ENCODE measurements at places on chromosomes 1 and 21.

GRCh38 chr1:160739098-160739511 is at the start of gene SLAMF7:
TSS of gene SLAMF7 (plus strand) at chr1:160739247. CDS start at chr1:160739302, 55 bp downstream.
- DNase-seq: no peak

DNA sequence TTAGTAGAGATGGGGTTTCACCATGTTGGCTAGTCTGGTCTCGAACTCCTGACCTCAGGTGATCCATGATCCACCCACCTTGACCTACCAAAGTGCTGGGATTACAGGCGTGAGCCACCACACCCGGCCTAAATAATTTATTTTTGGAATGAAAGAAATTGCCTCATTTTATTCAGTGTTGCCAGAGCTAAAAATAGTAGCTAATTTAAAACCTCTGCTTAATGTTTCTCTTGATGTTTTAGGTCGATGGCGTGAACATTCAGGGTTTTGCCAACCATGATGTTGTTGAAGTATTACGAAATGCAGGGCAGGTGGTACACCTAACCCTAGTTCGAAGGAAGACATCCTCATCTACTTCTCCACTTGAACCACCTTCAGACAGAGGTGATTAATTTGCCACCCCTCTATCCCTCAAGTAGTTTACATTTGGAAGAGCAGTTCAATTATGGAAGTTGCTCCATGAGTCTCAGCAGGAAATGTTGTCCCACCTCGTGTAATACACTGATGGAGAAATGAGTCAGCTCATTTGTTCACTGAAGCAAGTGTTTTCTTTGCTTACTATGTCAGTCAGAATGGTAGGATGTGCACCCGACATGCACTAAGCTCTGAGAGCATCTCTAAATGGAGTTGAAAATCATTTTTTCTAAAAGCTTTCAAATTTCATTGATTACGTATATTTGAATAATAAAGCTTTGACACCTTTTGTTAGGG is 54.9 kb downstream of the PATJ start:
- DNase-seq: no peak

DNA sequence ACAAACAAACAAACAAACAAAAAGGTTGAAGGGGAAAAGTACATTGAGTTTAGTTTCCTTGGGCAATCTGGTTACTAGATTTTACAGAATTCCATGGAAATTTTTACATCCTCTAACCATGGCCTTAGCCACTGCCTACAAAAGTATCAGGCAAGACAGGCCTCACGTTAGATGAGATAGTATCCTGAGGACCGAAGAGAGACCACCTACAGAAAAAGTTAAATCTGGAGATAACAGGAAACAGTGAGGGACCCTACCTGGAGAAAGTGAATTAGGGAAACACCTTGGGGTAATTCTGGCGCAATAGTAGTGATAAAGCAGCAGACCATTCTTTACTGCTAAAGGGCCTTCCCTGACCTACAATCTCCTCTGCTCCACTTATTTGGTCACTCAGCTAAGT is 8.7 kb downstream of the RAB29 start:
- no peak for DNase-seq

GRCh38 chr21:38284216-38284615 is 27.4 kb downstream of the KCNJ15 start:
- DNase-seq: no peak

DNA sequence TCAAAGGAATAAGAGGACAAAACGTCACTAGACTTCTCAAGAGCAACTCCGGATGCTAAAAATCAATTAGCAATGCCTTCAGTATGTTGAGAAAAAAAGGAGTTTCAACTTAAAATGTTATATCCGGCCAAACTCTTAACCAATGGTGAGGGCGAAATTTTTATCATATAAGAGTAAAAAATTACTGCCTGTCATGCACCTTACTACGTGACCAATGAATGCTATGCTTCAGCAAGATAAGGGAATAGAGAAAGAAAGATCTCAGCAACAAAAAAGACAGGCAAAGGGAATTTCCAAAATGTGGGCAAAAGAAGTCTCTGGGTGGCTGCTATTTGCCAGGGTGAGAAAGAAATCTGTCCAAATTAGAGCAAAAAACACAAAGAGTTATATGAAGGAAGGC is 47.4 kb upstream of the LRRC7 start:
- DNase-seq: no peak

GRCh38 chr1:225735252-225736149 is 42.1 kb upstream of the SRP9 start:
- peak; percentile 57 for DNase-seq

- no peak for DNase-seq
Measured at GRCh38 chr1:51583532-51583931, 33.4 kb upstream of the OSBPL9 start.

GRCh38 chr1:21922090-21923013 is 14.8 kb downstream of the HSPG2 start:
- no peak for DNase-seq

GRCh38 chr1:46190539-46190938 is 7.7 kb downstream of the POMGNT1 start:
- DNase-seq: no peak

DNA sequence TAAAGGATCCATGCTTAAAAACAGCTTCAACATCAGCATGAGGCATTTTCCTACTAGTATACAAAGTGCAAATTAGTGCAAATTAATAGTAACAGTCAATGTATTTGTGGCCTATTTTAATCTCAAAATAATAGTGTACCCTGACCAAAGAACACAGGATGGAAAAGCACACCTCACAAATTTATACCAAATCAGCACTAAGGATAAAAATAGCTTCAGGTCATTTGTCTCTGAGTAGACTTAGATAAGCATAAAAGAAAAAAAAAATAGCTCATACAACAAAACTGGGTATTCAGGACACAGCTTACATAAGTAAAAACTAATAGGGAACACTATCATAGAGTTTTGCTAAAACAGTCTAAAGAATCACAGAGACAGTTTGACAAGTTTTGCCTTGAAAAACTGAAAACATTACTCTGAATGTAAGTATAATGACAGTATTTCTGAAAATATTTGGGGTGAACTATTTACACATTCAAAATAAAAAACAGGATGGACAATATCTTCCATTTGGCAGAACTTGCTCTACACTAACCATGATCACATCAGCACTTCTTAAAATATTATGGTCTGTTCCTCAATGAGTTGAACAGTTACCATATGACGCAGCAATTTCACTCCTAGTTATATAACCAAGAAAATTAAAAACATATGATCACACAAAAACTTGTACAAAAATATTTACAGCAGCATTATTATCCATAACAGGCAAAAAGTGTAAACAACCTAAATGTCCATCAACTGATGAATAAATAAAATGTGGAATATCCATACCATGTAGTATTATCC is 46.3 kb downstream of the RNF115 start:
- DNase-seq: no peak

DNA sequence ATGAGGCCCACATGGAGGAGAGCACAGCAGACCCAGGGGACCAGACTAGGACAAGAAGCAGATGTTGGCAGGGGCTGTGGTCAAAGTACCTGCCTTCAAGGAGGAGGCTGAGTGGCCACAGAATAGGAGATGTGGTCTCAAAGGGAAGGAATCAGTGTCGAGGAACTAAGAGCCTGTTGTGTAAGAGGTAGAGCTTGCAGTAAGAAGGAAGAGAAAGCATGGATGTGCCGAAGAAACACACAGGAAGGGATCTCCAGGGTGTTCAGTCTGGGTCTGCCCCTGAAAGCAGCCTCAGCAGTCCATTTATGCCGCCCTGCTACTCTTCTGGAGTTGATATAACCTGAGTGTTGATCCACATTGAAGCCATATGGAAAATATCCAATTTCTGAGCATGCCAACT is 83.9 kb downstream of the NID1 start:
- DNase-seq: no peak

Measured in pulmonary artery endothelial cell (primary cell).